ENCODE measurements at places on chromosomes 11 and 22.
A peak's percentile ranks its signal among the peaks of the same experiment; 100 is the strongest.

GRCh38 chr11:77370217-77370616, 68.7 kb upstream of the GDPD4 start:
- no peak for DNase-seq

- no peak for DNase-seq
These were observed 108.4 kb downstream of the FAT3 start for GRCh38 chr11:92332986-92333385.

DNA sequence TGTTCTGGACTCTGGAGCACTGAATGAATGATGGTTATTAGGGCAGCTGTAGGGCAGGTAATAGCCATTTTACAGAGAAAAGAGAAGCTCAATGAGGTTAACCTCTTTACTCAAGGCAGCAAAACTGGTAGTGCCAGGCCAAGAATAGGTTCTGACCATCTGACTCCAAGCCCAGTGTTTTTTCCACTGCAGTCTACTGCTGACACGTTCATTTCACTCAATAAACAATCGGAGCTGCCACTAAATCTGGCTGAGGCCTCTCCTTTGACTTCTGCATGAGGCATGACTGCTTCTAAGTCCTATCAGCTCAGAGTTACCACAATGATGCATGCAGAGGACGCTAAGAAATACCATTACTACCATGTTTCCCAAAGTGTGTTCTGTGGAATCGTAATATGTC, 117.6 kb downstream of the ARL14EP start:
- no peak for DNase-seq

- DNase-seq, result no peak
These were observed 15.4 kb downstream of the FAM83F start for GRCh38 chr22:40009951-40010671.

GRCh38 chr11:27972522-27973170, 135.3 kb downstream of the KIF18A start:
- no peak for DNase-seq

DNA sequence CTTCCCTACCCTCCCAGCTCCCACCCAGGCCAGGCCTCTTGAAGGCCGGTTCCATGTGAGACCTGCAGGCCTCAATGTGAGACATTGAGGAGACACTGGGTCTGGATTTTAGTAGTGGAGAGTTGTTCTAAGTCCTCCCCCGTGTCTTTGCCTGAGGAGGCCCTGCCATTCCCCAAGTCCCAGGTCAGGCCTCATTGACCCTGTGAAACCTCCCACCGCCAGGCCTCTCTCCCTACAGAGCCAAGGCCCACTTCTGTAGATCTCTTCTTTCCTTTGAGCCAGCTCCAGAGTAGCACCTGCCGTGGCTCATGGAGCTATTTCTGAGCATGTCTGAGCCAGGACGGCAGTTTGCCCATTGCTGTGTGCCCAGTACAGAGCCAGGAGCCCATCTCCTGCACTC, 1419.6 kb downstream of the TBC1D22A start:
- no peak for DNase-seq

DNA sequence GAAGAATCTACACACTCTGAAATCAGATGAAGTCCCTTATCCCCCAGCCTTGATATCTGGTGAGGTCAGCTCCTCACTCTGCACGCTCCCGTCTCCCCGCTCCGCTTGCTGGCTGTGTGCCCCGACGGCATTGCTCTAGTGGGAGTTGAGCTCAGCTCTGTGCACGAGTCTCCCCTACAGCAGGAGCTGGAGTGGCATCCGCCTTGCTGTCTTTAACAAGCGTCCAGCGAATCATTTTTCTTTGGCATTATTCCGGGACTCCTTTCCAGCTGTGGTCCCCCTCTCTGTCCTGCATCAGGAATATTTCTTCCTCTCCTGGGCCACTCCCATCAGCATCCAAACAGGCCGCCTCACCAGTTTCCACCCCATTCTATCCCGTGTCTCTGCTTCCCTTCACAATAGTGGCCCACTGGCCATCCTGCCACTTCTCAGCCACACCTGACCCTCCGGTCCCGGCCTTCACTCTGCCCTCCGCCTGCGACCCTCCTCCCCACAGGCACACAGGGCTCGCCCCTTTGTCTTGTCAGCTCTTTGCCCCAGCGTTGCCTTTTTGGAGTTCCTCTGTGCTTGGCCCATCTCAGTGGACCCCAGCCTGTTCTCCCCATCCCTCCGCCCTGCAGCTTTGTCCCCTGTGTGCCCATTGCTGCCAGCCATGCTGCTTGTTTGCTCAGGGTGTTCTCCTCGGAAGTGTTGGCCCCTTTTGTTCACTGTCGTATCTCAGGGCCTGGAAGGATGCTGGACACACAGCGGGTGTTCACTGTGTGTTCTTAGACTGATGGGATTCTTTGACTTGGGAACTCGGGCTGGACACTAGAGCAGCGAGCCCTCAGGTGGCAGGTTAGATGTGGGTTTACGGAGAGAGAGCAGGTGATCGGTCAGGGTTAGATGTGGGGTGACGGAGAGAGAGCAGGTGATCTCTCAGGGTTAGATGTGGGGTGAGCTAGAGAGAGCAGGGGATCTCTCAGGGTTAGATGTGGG, 441.8 kb downstream of the TBC1D22A start:
- DNase-seq, result no peak

DNA sequence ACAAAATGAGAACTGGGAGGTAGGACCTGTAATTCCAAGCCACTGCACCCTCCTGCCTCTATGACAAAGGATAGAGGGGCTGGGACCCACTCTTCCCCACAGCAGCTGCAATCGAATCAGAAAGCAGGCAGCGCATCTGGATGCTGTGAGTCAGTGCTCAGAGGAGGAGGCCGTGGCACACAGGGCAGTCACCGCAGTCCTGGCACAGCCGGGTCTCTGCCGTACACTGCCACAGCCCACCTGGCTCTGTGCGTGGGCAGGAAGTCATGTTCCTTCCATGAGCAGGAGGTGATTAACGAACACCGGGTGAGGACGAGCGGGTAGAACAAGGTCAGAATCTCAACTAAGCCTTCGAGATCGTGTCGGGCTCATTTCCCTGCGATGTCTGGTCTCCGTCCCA, 30.2 kb upstream of the PPFIA1 start:
- DNase-seq, result no peak

DNA sequence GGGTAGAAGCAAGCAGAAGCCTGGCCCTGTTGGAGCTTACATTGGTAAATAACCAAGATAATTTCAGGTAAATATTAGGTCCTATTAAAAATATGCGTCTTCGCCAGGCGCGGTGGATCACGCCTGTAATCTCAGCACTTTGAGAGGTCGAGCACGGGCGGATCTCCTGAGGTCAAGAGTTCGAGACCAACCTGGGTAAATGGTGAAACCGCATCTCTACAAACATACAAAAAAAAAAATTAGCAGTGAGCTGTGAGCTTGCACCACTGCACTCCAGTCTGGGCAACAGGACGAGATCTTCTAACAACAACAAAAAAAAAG, 529 bp upstream of the SULT4A1 start:
- no peak for DNase-seq

GRCh38 chr11:103946793-103947545, 89.5 kb upstream of the DDI1 start:
- DNase-seq, result no peak

DNA sequence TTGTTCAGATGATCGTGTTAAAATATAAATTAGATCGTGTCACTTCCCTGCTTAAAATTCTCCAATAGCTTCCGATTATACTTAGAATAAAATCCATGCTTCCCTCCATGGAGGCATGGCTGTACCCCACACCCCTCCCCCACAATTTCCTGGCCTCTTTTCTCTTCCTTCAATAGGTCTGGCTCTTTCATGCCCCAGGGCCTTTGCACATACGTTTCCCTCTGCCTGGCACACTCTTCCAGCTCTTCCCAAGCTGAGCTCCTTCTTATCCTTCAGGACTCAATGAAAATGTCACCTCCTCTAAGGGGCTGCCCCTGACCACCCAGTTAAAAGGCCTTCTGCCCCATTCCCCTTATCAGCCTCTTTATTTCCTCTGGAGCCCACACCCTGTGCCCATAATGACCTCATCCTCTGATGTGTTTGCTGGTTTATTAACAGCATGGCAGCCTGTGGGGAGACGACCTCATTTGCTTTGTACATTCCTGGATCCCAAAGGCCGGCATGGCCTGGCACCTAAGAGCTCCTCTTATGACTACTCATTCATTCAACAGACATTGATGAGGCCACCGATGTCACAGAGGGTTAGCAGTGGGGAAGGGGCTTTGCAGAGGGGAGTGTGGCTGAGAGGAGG, 9.0 kb upstream of the FLRT1 start:
- DNase-seq, result no peak

DNA sequence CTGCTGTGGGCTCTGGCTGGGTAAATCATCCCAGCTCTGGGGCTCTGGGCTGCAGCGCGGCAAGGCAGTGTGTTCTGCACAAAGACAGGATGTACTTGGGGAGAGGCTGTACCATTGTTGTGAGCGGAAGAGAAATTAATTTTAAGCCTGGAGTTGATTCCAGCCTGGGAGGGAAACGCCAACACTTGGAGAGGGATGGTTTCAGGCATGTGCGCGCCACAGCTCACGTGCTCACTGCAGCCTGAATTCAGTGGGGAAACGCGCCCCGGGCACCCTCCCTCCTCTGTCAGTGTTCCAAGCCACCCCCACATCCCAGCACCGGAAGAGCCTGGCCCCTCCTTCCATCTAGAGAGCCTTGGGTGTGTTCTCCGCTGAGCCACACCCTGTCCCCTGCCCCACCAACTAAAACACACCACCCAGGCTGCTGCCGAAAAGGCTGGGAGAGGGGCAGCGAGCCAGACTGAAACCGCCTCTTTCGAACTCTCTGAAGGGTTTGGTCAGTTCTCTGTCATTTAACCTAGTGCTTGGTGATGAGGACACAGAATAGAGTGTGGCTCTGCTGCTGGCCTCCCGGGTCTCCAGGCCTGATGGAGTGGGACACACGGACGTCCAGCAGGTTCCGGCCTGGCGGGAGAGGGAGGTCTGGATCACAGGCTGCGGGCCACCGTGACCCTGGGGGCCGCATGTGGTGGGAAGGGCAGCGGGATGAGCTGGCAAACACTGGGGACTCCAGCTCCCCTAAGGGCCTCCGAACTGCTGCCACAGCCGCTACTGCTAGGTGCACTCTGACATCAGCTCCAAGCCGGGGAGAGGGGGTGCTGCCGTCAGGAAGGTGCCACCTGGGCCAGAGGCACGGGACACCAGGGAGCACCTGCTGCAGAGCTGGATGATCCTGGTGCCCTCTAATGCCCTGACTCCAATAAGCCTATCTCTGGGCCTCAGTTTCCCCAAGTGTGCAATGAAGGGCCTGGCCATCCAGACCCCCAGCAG, 230.8 kb downstream of the CTTN start:
- DNase-seq, result no peak

GRCh38 chr11:46505741-46506482, 87.9 kb downstream of the AMBRA1 start:
- no peak for DNase-seq

GRCh38 chr11:80167766-80168165, 726.9 kb upstream of the TENM4 start:
- no peak for DNase-seq

GRCh38 chr11:118916842-118917388, 8.8 kb downstream of the BCL9L start:
- DNase-seq, result no peak

GRCh38 chr11:76918941-76919386, 58.2 kb downstream of the ACER3 start:
- DNase-seq, result peak; percentile 31

DNA sequence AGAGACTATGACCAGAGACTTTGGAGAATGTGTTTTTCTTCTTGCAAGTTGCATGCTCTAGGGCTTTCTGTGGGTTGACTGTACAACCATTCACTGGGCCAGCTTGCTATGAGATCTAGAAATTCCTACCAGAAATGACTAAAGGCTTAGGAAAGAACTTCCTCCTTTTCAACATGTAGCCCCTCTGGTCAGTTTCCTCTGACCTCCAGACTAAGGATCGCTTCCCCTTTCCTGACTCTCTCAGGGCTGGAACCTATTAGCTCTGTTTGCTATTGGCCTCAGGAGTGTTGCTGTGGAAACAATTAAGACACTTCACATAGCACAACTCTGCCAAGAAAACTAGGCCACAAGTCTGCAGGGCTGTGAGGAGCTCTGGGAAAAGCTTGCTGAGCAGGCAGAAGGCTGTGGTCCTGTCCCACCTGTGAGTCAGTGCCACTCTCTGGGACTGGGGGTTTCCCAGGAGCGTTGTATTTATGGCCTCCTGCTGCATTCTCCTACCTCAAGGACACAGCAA, 10.7 kb downstream of the CRY2 start:
- DNase-seq, result no peak

GRCh38 chr11:121630041-121630440, 177.3 kb upstream of the SORL1-AS1 start:
- DNase-seq, result no peak

- DNase-seq, result no peak
These were observed 15.1 kb downstream of the IFITM10 start for GRCh38 chr11:1735271-1735670.

DNA sequence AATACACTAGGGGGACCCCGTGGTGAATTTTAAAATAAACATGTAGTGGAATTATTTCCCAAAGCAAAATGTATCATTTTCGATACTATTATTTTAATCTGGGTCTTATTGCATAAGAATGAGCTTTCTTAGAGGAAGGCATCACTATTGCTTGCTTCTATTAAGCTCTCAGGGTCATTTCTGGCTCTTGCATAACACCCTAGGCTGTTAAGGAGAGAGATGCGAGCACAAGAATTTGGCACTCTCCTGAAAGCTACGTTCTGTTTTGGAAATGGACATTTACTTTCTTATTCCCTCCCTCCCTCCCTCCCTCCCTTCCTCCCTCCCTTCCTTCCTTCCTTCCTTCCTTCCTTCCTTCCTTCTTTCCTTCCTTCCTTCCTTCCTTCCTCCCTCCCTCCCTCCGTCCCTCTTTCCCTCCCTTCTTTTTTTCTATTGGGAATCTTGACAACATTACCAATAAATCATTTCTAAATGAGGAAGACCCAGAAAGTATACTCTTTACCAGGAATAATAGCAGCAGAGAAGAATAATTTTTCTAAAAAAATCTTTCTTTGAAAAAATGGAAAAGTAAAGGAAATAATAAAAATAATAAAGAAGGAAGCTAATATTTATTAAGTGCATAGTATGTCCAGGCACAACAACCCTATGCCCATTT, 83.6 kb upstream of the BDNF start:
- DNase-seq, result no peak

- DNase-seq, result no peak
These were observed 89.4 kb downstream of the PPP6R3 start for GRCh38 chr11:68549789-68550484.

DNA sequence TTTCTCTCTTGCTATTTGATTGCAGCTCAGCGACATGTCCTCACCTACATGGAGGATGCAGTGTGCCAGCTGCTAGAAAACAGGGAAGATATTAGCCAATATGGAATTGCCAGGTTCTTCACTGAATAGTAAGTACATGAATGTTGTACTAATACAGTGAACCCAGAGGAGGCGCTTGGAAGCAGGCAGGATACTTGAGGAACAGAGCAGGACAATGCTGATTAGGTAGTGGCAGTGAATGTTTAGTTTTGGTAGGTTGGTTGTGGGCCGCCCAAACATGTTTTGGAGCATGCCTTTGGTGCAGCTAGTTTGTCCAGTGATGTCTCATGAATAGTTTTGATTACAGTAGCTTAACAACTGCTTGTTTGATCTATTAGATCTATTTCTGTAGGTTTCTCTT, 50.6 kb downstream of the CSTPP1 start:
- DNase-seq, result no peak

Data from right renal pelvis (tissue), 4 donors.